H4 (cell line): ENCODE measurements at places on chromosomes 5 and 9. TPM values are rescaled to one million over a fixed set of nuclear protein-coding genes. Genes with fewer than 3 reads are reported as not detected.
A peak's percentile ranks its signal among the peaks of the same experiment; 100 is the strongest.

SET gene
- 568 and 655 TPM in 2 replicates for total RNA-seq

GRCh38 chr5:52846182-52846842 is 58.6 kb downstream of the ITGA1 start:
- no peak for DNase-seq

GFI1B gene
- total RNA-seq: 0.10 TPM in 1 of 2 replicates, not detected in the other

- no peak for DNase-seq
These were observed 39.7 kb downstream of the PLPP7 start for GRCh38 chr9:131329241-131329641.

DNA sequence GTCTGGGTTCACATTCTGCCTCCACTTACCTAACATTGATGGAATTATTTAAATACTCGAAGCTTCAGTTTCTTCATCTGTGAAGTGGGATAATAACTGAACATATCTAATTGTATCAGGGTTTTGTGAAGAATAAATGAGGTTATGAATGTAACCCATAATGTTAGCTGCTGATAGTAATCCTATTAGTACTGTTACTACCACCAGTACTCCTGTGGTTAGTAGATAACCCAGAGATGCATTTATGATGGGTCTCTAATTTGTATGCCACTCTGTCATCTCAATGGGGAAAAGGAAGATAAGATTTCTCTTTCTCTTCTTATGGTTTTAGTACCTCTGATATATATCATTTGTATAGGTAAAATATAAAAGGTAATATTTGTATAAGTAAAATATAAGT is 16.0 kb downstream of the CPEB4 start:
- no peak for DNase-seq

- no peak for DNase-seq
These were observed 375.3 kb upstream of the DAB2 start for GRCh38 chr5:39800042-39800601.

GRCh38 chr9:93810028-93810971 is 144.9 kb downstream of the BARX1 start:
- no peak for DNase-seq

LTC4S gene
- not detected in 2 replicates for total RNA-seq

DNA sequence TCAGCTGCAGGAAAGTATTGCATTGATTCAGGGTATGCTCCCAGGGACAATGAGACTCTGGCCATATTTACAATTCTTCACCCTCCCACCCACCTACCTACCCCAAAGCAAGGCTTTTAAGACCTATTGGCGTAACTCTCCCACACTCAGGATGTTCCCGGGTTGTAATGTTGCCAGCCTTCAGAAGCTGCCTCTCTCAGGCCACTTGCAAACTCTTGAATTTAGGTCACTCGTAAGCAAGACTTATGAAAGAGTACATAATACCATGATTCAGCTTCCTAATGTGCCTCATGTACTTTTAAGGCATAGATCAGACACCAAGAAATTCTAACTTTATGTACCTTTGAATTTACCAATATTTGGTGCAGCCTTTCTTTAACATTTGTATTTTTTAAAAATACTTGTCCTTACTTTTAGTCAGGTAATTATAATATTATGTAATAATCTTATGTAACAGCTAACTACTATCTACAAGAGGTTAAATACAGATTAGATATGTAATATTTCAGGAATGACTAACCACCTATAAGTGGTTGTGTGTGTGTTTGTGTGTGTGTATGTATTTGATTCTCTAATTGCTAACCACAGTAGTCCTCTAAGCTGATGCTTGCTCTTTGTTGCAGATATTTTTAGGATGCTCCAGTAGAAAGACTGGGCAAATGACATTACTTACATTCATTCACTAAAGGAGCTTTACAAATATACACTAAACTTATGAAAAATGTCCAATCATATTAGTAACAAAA is 630.5 kb upstream of the MEF2C start:
- no peak for DNase-seq

DNA sequence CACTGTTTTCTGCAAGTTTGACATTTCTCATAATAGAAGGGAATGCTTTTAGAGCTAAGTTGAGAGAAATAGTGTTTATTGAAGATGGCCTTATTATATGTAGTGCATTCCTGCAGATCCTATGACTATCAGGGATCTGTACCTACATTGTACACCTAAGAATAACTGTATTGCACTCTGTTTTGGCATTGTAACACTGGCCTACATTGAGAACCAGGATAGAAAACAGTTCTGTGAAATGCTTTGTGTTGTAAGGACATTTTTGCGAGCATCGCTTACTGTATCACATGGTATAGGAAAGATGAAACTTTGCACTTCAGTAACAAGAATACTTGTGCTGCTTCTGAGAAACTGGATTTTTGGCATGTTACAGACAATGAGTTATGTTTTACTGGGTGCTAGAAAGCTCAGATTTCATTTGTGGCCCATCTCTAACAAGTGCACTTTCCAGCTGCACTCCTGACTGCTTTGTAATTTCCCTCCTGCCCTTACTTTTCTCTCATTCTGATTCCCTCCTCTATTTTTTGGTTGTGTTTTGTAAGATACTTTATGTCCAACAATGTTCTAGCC is 30.6 kb downstream of the C9orf85 start:
- DNase-seq: no peak

DNA sequence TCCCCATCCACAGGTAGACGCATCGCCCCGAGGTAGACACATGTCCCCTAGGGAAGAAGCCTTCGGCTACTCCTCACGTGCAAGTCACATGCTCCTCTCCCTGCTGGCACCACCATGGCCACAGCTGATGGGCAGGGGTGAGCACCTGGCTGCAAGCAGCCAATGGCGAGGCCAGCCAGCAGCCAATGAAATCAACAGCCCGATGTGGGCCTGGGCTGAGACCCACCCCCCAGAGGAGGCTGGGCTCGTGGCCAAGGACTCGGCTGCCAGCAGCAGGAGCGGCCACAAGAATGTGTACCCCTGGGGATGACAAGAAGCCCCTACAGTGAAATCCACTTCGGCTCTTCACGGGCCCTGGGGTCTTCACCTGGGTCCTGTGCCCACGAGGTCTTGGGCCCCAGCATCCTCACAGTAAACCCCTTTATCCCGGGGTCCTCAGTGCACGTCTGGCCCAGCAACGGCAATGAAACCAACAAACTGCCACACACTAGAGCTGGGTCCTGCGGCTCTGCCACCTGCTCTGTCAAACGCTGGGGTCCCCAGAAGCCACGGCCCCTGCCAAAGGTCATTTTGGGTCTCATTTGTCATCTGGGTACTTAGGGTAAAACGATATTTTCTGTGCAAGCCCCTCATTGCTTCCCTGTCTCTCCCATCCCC is 22.1 kb upstream of the PTGES start:
- DNase-seq: peak; percentile 24

PDLIM4 gene
- 79.8 and 96.0 TPM in 2 replicates for total RNA-seq

AQP7 gene
- total RNA-seq: 0.97 TPM in 1 of 2 replicates, not detected in the other

GRCh38 chr9:105385381-105385985 is 62.4 kb upstream of the FSD1L start:
- DNase-seq: peak; percentile 15

DNA sequence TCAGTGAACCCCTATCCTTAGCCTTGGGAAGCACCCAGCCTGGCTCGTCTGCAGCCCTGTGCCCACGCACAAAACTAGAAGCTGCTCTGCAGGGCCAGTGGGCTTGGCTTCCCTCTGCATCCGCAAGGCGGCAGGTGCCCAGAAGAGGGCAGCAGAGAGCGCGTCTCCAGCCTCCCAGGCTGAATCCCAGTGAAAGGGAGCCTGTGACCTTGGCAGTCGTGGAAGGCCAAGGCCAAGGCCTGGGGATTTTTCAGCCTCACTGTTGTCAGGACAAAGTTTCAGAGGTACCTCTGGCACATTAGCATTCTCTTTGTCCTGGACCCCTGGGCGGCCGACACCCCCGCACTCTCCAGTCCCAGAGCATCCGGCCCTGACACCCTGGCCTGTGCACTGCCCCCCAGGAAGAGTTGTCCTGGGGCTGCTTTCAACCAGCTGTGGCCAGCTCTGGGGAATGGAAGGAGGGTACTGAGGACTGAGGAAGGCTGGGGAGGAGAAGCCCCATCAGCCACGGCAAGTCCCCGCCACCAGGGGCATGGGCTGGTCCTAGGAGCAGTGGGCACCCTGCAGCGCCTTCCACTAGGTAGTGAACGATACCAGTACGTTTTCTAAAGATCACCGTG is 63.6 kb upstream of the IL17B start:
- peak; percentile 72 for DNase-seq

DNA sequence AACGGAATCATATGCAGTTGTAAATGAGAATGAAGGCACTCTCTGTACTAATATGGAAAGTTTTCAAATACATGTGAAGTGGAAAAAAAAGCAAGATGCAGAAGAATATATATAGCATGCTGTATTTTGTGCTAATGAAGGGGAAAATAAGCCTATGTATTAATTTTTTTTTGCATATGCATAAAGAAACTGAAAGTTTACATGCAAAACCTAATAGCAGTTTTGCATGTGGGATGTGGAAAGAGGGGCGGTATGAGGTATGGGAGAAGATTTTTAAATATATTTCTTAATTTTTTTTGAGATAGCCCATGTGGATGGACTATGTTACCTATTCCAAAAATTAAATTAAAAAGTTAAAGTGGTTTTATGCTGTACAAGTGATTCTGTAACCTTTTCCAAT is 83.7 kb upstream of the IL12B start:
- DNase-seq: no peak
